ENCODE measurements at places on chromosomes 13 and 19. TPM values are rescaled to one million over a fixed set of nuclear protein-coding genes. Genes with fewer than 3 reads are reported as not detected.

Gene FXYD1
- total RNA-seq = 67.6 TPM

Gene BRME1
- 2.0 TPM for total RNA-seq

Gene ADGRE3
- total RNA-seq = 17.3 TPM

Gene ZNF154
- 4.5 TPM for total RNA-seq

Gene GNA15
- total RNA-seq = 18.6 TPM

Gene ALKBH6
- 18.7 TPM for total RNA-seq

GRCh38 chr13:27774169-27774568 lies 18.1 kb upstream of the GSX1 start:
- no peak for DNase-seq

DNA sequence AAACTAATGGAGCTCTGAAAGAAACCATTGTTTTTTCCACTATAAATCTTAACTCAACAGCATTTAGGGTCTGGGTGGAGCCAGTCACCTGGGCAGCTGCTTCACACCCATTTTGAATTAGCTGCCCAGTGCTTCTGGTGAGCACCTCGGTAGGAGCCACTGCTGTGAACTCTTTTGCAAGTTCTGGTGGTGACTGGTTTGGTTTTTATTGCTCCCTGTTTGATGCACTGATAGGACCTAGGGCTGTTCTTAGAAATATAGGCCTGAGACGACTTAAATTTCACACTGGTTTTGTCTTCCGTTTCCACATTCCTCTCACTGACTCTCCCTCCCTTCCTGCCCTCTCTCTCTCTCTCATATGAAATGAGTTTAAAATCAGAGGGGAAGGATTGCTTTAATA lies 103.9 kb downstream of the GGACT start:
- no peak for DNase-seq

- no peak for DNase-seq
These were observed 765.6 kb downstream of the DIAPH3 start for GRCh38 chr13:59398127-59398526.

DNA sequence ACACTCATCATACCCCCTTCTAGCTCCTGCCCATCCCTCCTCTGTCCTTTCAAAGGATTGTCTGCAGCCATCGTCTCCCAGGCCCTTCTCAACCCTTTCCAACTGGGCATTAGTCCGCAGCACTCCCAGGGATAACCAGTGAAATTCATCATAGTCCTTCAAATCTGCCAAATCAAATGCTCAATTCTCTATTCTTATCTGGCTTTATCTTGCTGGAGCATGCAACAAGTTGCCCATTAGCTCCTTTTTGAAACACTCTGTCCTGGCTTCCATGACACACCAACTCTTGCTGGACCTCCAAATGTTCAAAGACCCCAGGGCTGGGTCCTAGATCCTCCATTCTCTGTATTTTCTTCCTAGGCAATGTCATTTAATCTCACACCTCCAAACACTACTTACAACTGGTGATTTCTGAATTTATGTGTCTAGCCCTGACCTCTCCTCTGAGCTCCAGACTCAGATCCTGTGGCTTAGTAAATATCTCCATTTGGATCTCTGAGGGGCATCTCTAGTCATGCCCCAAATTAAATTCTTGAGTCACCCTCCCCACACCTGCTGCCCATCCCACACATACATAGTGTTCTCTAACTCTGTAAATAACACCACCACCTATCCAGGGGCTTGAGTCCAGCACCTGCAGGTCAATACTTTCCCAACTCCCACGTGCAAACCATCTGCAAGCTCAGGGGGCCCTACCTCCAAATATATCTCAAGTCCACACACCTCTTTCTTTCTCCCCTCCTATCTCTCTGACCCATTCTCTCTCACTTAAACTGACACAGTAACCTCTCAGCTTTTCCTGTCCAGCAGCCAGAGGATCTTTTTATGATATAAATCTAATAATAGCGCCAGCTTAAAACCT lies 9.1 kb upstream of the ANKRD10 start:
- DNase-seq = no peak

- no peak for DNase-seq
These were observed 38.1 kb downstream of the MIPEP start for GRCh38 chr13:23851106-23851505.

DNA sequence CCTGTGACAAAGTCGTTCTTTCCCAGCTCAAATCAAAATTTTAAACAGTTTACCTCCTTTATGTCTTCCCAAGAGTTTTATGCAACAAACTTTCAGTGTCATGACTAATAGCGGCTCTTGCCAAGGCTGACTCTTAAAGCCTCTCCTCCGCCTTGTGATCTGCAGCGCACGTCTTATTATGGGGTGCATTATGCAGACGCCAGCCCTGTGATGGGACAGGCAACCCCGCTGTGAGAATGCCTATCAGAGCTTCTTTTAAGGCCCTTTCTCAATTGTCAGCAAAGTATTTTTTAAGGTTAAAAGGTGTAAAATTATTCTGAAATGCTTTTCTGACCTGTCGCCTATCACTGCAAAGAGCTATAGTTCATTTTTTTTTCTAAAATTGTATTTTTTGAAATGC lies 152.8 kb downstream of the SOX1 start:
- DNase-seq = no peak

GRCh38 chr19:6127716-6128335 lies 7.6 kb upstream of the ACSBG2 start:
- no peak for DNase-seq

DNA sequence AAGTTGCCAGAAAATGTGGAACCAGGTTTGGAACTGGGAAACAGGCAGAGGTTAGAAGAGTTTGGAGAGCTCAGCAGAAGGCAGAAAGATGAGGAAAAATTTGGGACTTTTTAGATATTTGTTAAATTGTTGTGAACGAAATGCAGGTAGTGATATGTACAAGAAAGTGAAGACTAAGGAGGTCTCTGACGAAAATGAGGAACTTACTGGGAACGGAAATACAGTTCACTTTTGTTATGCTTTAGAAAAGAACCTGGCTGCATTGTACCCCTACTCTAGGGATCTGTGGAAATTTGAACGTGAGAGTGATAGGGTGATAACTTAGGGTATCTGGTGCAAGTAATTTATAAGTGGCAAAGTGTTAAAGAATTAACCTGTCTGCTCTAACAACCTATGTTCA lies 632.4 kb downstream of the SLITRK5 start:
- no peak for DNase-seq

GRCh38 chr13:33004511-33004910 lies 11.7 kb upstream of the KL start:
- no peak for DNase-seq

DNA sequence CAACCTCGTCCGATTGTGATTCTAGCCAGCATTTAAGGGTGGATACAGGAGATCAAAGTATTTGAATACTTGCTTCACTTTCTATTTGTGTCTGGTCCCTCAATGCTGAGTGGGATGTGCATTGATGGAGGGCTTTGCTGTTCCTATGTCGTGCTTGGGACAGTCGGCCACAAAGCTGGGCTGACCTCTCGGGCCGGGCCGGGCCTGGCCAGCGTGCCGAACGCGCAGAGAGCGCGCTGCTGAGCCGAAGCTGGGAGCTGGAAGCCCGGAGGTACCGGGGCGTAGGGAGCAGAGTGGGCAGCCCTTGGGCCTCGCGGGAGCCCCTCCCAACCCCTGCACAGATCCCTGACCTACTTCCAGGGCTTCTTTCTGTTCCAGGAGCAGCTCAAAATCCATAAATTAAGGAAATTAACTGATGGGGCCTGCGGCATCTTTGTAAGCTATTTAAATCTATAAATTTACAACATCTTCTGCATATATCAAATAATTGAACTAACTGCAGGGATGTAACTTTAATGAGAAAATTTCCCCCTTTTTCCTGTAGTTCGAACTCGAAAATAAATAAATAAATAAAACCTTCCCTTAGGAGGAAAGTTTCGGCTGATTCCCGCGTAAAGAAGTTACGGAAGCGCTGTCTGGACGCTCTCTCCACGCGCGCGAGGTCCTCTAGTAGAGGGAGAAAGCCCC lies 1.8 kb upstream of the KCTD15 start:
- DNase-seq = no peak

DNA sequence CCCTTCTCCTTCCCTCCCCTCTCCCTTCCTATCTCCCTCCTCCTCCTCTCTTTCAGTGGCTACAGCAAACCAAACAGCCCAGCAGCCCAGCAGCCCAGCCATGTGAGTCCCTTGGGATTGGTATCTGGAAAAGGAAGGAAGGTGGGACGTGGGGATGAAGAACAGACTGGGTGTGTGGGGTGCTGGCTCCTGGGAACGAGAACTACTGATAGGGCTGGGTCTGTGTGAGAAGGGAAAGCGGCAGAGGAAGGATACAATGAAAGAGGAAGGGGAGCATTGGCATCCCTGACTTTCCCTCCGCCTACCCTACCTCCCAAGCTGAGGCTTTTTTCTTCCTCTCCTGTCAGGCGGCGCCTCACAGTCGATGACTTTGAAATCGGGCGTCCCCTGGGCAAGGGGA lies 863 bp downstream of the AURKC start:
- no peak for DNase-seq

- no peak for DNase-seq
These were observed 26.1 kb upstream of the EEF1AKMT1 start for GRCh38 chr13:20799726-20800416.

- DNase-seq = no peak
These were observed 9.1 kb upstream of the LHFPL6 start for GRCh38 chr13:39612023-39612637.

DNA sequence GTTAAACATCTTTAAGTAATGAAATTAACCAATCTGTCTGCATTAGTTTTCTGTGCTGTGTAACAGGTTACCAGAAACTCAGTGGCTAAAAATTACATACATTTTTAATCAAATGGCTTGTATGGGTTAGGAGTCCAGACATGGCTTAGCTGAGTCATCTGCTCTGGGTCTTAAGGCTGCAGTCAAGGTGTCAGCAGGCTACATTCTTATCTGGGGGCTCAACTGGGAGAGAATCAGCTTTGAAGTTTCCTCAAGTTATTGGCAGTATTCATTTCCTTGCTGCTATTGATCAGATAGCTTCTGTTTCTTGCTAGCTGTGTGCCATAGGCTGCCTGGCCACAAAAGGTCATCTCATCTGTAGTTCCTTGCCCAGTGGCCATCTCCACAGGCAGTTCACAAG lies 1163.0 kb downstream of the DIAPH3 start:
- no peak for DNase-seq

GRCh38 chr19:44529536-44529935 lies at the start of gene CEACAM20:
Gene CEACAM20, minus strand, starts transcription at chr19:44529675. Its CDS starts 166 bp downstream, at chr19:44529509.
- no peak for DNase-seq

All from upper lobe of right lung (tissue), 1 donor.